Stimulated activated CD8-positive, alpha-beta memory T cell treated with anti-CD3 and anti-CD28 coated beads, Interleukin-12 subunit alpha, Interleukin-12 subunit beta, amount 100 ng/mL, for 1 hour (primary cell): ENCODE measurements at places on chromosomes 3 and 15.

DNA sequence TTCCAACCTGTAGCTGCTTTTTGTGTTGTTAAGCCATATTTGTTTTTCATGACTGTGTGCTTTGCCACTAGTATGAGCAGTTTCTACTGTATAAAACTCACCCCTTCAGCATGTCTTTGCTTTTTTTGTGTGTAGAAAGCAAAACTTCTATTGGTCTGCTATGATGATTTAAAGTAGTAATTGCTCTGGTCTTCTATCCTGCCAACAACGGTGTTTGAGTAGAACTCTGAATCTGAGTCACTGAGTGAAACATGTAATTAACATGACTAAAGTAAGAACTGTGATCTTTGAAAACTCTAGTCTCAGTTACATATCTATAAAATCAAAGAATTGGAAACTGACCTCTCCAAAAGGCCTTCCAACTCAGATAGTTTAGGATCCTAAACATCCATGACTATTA, 133.6 kb downstream of the TPRG1 start:
- DNase-seq = no peak

- DNase-seq = no peak
Measured at GRCh38 chr3:140553591-140553990, 124.3 kb upstream of the TRIM42 start.

DNA sequence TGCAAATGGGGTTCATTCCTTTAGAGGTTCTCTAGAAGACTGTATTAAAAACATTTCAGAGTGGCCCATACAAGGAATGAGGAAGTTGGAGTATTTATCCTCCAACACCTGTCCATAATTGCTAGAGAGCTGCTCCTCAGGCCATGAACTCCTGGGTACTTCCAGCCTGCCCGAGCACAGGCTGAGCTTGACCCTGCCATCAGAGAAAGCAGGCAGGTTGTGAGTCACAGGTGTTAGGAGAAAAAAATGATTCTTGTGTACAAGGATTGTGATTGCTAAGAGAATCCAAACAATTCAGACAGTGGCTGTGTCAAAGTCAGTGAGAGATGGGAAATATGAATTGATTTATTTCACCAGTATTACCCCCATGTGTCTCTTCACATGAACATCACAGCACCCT, 156.8 kb upstream of the GADL1 start:
- DNase-seq = no peak

- DNase-seq = no peak
Measured at GRCh38 chr15:100995471-100996430, 76.6 kb downstream of the LRRK1 start.

- no peak for DNase-seq
Measured at GRCh38 chr15:63358241-63359029, 23.2 kb downstream of the CA12 start.

- DNase-seq = peak; percentile 73
Measured at GRCh38 chr15:41989573-41990242, 17.4 kb upstream of the EHD4 start.

GRCh38 chr3:8371085-8371551, 130.5 kb upstream of the LMCD1 start:
- DNase-seq = no peak

DNA sequence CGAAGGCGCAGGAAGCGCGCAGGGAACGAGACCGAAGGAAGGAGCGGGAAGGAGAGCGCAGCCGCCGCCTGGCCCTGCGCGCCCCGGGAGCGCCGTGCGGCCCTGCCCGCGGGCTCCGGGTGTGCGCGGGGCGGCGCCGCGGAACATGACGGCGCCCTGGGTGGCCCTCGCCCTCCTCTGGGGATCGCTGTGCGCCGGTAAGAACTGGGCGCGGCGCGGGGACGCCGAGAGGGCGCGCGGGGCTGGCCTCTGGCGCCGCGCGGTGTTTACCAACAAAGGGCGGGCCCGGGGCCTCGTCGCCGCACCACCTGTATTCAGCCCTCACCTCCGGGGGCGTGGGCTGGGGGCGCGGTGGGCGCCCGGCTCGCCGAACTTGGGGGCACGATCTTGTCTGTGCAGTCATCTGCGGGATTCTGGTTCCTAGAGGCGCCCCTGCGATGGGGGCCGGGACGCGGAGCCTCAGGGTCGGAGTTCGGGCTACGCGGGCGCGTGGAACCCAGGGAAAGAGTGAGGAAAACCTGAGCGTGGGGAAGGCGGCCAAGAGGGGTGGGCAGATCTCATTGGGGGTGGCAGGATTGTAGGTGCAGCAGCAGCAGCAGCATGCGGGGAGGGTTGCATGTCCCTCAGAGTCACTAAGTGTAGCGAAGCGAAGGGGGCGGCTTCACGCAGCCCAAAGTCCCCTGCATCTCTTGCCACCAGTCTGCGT, 641 bp downstream of the ACVR2B start:
- no peak for DNase-seq

GRCh38 chr3:13483286-13483685, 3.2 kb downstream of the HDAC11 start:
- no peak for DNase-seq

GRCh38 chr15:80527406-80527805, 123.2 kb downstream of the ARNT2 start:
- DNase-seq = no peak
